NCI-H187 (cell line): ENCODE measurements at places on chromosomes 7 and 10.

DNA sequence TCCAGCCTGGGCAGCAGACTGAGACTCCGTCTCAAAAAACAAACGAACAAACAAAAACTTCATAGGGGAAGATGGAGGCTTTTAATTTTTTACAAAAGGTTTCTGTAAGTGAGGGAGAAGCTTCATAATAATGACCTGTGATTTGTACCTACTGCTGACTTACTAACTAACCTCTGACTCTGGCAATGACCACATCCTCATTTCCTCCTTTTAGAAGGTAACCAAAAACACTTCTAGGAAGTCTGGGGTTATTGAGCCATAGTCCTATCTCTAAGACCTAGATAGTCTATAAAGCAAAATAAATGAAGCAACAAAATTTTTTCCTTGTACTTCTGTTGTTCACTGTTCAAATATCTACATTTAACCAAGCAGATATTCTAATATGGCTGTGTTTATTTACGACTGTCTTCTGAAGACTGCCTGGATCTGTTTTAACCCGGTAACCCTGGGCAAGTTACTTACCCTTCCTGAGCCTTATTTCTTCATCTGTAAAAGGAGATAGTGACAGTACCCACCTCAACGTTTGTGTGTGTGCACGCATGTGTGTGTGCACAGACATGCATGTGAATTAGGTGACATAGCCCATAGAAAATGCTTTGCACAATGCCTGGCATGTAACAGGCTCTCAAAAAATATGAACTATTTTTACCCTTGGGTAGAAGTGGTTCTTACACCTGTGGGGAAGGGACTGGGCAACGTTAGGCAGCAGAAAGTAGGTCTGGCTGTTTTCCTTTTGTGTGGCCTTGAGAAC is 30.8 kb upstream of the SMNDC1 start:
- no peak for DNase-seq

DNA sequence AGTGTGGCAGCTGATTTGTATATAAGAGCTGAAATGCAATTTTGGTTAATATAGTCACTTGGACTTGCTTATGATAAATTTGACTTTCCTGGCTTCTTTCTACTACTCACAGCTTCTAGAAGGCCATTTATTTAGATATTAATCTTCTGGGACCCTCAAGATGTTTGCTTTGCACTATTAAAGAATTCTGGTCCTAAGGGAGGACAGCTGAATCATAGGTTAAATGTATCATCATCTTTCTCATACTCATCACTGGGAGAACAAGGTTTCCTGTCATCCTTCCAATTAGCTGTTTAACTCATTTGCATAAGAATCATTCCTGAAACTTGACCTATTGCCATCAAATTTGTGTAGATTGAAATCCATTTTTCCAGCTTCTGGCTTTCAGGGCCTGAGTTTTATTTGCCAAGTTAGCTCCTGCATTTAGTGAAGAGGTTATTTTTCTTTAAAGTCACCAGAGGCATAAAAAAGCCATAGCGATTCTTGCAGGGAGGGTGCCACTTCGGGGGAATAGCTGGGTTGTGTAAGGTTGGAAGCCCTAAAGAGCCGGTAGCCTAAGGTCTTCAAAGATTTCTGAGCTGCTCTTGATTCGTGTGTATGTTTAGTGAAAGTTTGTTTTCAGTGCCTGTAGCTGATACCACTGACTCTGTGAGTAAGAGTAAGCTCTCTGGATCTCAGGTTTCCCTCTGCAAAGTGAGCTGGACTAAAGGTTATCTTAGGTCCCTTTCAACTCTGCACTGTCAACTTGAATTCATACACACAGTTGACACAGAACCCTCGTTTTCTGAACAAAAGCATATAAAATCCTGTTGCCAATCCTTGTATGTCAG is 4.3 kb downstream of the MAP3K8 start:
- DNase-seq: no peak

GRCh38 chr10:103613616-103614015 is 120.1 kb downstream of the NEURL1 start:
- no peak for DNase-seq

DNA sequence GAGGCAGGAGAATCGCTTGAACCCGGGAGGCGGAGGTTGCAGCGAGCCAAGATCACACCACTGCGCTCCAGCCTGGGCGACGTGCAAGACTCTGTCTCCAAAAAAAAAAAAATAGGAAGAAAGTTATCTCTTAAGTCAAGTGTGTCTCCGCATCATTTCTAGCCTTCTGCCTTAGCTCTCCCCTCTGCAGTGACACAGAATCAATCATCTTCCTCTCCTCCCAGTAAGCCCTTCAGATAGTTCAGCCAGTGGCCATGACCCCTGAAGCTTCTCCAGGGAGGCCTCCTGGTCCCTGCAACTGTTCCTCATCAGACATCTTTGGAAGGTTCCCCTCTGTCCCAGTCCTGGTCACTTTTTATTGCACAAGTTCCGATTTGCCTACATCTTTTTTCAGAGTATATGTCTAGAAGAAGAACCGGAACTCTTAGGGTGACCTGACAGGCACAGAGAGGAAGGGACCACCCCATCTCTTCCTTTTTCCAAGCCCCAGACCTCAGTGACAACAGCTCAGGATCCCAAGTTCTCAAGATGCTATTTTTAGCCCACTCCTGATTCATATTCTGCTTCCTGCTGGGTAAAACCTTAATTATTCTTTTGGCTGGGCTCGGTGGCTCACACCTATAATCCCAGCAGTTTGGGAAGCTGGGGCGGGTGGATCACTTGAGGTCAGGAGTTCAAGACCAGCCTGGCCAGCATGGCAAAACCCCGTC is 6.6 kb upstream of the RHBDD2 start:
- no peak for DNase-seq

GRCh38 chr10:61779950-61780659 is 117.4 kb downstream of the CABCOCO1 start:
- no peak for DNase-seq

DNA sequence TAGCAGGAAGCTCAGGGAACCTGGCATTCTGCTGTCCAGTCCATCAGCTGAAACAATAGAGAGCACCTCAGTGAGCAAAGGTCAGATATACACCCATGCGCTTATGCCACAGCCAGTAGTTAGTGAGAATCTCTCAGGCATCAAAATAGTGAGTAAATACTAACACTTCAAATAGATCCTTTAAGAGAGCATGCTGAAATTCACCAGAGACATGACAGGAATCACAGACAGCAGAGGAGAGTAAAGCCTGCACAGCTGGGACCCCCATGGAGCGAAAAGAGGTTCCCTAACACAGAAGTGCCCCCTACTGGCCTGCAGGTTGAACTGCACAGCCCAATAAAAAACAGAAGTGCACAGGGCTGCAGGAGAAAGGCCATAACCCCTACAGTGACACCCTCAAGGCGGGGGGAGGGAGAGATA is 57.6 kb upstream of the ANTXRL start:
- no peak for DNase-seq

DNA sequence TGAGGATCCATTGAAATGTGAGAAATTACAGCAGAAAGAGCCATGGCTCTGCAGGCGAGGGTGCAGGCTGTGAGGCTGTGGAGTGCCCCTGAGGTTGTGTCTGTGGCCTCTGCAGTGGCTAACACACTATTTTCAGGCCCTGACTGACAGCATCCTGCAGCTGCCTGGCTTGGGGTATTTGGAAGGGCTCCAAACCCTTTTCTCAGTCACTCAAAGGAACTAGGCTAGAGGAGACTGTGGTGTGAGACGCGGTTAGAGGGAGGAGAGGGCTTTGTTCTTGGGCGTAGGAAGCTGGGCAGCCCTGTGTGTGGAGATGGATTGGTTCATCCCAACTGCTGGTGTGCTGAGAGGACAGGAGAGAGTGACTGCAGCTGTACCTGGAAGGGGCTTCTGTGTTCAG is 134.9 kb downstream of the RAMP3 start:
- DNase-seq: no peak

DNA sequence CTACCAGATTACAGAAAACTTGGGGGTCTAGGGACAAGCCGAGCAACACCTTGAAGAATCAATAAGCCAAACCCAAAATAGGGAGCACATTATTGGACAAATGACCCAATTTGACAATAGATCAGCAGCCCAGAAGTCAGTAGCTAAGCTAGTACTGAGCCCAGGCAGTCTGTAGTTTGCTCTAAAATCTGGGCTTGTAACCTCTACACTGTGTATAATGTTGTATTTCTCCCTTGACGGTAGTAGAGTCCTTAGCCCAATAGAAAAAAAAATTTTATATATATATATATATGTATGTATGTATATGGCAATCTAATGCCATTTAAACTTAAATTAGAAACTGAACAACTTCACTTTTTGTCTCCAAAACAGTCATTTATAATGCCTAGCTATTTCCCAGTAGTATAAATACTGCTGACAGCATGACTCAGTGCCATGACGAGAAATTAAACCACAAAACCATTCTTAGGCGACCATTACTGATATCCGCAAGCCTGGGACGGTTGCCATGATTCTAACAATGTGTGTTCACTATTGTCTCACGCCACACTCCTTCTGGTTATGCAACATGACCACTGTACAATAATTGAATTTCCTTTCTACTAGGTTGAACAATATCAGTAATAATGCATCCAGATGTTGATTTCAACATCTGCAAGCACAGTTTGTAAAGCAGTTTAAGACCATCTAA is 110.5 kb downstream of the IPMK start:
- no peak for DNase-seq

- DNase-seq: no peak
Observed at GRCh38 chr10:83142074-83142563, 997.2 kb upstream of the GHITM start.

DNA sequence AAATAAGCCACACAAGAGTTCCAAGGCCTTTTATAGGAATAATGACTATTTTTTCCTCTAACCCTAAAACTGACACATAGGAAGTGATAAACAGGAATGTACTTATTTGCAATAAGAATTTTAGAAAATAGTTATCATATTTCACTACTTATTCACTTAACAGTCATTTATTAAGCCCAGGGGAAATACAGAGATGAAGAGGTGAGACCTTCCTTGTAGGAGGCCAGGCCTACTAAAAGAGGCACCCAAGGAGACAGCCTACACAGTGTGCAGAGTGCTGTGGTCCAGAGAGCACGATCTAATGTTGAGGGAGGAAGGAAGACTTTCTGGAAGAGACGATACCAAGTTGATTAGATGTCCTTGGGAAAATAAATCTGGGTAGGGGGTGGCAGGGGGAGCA is 45.0 kb upstream of the PPP1R3C start:
- DNase-seq: no peak

- DNase-seq: no peak
Observed at GRCh38 chr10:35912615-35913569, 270.8 kb upstream of the FZD8 start.

- DNase-seq: no peak
Observed at GRCh38 chr7:159147246-159147645, 2.6 kb upstream of the VIPR2 start.

GRCh38 chr7:157573244-157573643 is 236.4 kb downstream of the DNAJB6 start:
- DNase-seq: no peak

- DNase-seq: no peak
Observed at GRCh38 chr7:155124706-155125105, 54.6 kb downstream of the HTR5A start.

GRCh38 chr10:17616403-17617030 is 657 bp downstream of the HACD1 start:
- DNase-seq: no peak

DNA sequence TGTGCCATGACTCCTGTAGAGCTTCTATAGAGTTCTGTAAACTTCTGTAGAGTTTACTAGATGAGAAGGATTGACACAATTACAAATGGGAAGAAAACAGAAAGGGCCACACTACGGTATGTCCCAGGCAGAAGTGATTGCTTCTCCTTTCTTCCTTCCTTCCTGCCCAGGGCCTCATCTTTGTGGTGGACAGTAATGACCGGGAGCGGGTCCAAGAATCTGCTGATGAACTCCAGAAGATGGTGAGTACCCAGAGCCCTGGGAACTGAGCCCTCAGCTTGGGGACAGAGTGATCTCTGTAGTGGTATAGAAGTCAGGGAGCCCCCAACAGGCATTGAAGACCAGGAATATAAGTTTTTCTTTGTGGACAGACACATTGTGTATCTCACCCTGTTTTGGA is 1.7 kb downstream of the ARF5 start:
- DNase-seq: no peak

DNA sequence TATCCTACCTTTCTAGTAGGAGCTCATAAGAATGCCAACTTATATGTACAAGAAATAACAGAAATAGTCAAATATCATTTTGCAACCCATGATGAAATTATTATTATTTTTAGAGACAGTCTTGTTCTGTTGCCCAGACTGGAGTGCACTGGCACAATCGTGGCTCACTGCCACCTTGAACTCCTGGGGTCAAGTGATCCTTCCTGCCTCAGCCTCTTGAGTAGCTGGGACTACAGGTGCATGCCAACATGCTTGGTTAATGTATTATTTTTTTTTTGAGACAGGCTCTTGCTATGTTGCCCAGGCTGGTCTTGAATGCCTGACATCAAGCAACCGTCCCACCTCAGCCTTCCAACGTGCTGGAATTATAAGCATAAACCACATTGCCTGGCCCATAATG is 44.8 kb downstream of the TNPO3 start:
- DNase-seq: no peak

DNA sequence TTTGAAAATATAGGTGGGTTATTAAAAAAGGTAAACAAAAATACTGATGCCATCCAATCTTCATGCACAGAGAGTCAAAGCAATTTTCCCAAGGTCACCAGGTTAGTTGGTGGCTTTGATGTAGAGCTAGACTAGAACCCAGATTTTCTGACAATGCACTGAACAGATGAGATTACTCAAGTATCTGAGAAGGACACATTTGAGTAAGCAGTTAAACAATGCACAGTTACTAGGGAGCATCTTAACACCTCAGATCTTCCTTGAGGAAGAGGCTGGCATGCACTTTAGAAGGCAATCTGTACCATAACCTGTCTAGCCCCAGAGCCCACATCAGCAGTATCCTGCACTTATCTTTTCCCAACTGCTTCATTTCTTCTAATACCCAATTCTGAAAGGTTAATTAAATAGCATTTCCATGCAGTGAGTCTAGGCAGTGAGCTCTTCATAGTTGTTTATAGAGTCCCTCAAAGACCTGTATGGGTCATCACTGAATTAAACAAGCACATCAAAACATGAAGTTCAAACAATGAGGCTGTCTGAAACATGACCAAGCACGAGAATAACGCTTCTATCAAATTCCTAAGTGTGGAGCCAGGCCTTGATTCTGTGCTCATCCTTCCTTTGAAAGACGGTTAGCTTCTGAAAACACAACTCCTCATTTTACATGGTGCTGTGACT is 38.2 kb upstream of the ANK3 start:
- no peak for DNase-seq

DNA sequence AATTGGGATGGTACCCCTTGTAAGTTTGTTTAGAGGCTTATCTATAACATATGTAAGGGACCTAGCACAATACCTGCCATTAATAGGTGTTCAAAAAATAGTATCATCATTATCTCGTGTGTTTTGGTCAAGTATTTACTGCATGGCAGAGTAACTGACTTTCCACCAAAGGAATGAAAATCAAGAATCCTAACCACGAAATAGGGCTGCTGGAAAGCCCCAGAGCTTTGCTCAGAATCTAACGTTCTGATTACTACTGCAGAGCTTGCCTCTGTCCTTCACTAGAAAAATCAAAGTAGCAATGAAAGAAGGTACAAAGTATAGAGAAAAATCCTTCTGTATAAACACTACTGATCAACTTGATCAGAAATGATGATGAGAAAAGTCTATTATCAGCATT is 34.9 kb downstream of the DCLRE1C start:
- no peak for DNase-seq

- DNase-seq: no peak
Observed at GRCh38 chr7:73489976-73490375, 32.1 kb downstream of the BAZ1B start.
